ENCODE measurements at places on chromosomes 6 and 20.

DNA sequence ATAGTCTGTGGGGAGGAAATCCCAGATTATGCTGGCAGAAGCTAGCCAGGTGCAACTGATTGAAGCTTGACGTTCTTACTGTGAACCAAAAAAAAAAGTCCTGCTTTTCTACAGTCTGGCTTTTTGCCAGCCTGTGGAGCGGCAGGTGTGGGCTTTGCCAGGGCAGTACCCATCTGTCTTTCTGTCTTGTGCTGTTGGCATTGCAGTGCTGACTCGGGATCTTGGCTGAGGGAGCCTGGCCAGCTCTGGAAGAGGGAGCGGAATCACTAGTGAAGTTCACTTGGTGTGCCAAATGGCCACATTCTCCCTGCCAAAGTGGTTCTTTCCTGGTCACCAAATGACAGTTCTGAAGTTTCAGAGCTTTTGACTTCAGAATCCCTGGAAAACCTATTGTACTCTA is 5.0 kb downstream of the KIF3B start:
- no peak for DNase-seq

DNA sequence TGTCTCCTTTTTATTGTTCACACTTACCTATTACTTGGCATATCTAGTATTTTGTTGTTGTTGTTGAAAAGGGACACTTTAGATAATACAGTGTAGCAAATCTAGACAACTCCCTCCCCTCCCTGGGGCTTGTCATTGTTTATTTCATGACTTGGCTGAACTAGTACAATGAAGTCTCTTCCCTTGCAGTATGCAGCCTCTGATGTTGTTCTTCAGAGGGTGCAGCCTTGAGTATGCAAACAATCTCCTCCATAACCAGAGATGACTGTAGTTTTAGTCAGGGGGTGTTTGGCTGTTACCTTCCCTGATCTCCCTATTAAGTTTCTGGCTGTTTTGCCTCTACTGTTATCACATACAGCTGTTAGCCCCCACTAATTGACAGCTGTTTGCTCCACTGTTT is 315.4 kb upstream of the RUNX2 start:
- no peak for DNase-seq

DNA sequence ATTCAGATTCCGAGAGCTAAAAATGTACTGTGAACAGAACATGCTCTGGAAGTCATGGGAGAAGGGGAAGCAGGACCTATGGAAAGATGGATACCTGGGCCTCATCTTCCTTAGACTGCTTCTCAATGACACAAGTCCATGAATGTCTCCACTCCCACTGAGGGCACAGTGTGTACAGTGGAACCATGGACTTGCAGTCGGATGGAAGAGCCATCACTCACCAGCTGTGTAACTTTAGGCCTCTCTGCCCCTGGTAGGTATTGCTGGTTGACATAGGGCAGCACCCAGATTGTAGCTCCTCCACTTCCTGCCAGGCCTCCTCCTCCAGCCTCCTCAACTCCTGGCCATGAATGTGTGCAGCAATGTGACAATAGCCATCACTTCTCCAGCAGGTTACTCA is 52.5 kb downstream of the MAFB start:
- DNase-seq, result no peak

DNA sequence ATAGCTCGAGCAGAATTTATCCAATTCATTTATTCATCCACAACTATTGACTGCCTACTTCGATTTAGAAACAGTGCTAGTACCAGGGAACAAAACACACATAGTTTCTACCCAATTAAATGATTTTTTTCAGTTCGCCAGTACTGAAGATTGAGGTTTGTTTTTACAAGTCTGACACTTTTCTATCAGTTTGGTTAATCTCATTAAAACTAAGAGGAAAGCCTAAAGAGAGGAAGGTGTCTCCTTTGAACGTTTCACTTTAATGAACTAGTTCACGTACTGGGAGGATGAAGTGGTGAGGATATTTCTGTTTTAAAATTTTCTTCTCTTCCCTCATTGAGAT is 570 bp upstream of the ANKS1A start:
- DNase-seq, result no peak

GRCh38 chr6:29749668-29750067 is 26.4 kb downstream of the HLA-F start:
- DNase-seq, result peak; percentile 17

- DNase-seq, result no peak
These were observed 5.8 kb upstream of the ZSCAN23 start for GRCh38 chr6:28449056-28449455.

GRCh38 chr6:141033101-141033500 is 1099.6 kb upstream of the GJE1 start:
- DNase-seq, result no peak

- DNase-seq, result no peak
These were observed 5.8 kb upstream of the MAP3K5 start for GRCh38 chr6:136798044-136798443.

DNA sequence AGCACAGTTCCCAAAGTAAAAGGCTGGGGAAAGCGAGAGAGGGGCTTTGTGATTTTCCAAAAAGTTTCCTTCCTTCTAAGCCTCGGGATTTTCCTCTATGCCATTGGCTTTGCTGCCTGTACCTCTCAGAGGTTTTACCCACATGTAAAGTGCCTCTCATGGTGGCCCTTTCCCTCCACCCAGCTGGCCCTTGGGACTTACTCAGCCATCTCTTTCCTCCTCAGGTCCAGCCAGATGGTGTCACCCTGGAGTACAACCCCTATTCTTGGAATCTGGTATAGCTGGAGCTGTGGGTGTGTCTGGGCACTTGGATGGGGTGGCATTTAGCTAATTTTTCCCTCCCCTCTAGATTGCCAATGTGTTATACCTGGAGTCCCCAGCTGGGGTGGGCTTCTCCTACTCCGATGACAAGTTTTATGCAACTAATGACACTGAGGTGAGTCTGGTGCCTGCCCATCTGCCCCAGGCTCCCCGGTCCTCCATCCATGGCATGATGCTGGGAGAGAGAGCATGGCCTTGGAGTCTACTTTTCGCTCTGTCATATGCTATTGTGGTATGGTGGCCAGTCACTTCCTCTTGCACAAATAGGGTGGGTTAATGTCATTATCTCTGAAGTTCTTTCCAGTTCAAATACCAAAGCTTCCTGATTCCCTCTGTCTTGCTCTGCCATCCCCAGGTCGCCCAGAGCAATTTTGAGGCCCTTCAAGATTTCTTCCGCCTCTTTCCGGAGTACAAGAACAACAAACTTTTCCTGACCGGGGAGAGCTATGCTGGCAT is 1.1 kb downstream of the CTSA start:
- peak; percentile 29 for DNase-seq

DNA sequence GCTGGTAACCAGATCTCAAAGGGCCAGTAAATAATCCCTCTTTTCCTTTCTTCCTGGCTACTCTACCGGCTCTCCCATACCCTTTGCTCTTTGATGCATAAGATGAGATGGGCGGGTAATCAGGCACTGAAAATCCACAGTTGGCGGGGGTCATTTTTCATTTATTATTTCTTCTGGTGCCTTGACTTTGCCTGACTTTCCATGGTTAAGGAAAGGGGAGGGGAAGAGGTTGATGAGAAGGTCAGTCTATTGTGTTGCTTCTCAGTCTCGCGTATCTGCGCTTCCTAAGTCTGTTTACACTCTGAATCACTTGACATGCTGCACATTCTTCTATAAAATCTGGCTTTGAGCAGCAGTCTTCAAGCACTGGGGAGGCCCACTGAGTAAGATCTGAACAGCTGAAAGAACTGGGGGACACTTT is 121.1 kb upstream of the HDGFL1 start:
- DNase-seq, result no peak

- no peak for DNase-seq
These were observed 21.3 kb upstream of the TMEM14A start for GRCh38 chr6:52649536-52650160.

DNA sequence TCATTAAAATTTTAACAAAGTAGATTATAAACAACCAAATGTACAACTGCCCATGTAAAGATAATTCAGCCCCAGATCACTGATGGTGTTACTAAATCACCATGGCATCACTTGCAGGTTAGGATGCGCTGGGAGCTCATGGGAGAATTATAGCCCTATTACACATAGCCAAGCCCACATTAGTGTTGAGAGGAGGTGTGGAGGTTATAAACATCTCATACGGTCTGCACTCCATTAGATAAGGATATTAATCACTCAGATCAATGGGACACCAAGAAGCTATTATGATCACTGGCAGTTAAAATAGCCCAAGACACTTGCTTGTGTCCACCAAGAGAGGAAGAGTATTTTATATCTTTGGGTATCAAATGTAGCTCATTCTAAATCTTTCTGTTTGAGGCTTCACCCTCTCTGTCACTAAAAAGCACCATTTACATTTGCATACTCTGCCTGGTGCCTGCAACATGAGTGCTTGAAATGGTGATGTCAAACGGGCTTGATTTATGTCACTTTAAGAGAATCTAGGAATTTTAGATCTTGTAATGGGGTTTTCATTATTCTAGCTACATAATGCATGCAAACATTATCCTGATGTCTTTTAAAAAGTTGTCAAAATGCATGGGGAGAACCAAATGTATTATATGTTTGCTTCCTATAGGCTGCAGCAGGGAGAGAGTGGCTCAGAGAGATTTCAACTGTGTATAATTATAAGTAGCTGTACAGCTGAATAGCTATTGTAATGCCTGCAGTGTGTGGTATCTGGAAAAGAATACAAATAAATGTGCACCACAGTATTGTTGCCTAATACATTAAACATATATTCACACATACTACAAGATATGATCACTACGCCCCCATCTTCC is 654.1 kb upstream of the MARCKS start:
- DNase-seq, result no peak

GRCh38 chr6:90362318-90362717 is 65.7 kb upstream of the BACH2 start:
- no peak for DNase-seq

GRCh38 chr20:21615617-21616080 is 89.8 kb upstream of the PAX1 start:
- peak; percentile 25 for DNase-seq

- DNase-seq, result no peak
These were observed 654.0 kb downstream of the COL12A1 start for GRCh38 chr6:74551896-74552295.

DNA sequence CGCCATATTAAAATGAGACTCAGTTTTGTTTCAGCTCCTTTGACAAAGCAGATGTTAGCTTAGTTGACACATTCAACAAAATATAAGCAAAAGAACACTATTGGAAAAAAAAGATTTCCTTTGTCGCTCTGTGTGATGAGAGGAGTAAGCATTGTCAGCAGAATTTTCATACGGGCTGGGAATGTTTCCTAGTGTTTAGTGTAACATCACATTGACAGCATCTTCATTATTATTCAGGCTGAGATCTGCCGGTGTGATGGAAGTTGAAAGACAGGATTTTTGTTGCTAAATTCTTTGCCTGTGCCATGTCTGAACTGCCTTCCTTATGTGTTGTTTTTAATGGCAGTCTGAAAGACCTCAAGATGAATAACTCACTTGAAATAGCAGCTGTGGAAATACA is 49.1 kb downstream of the GRM1 start:
- no peak for DNase-seq

DNA sequence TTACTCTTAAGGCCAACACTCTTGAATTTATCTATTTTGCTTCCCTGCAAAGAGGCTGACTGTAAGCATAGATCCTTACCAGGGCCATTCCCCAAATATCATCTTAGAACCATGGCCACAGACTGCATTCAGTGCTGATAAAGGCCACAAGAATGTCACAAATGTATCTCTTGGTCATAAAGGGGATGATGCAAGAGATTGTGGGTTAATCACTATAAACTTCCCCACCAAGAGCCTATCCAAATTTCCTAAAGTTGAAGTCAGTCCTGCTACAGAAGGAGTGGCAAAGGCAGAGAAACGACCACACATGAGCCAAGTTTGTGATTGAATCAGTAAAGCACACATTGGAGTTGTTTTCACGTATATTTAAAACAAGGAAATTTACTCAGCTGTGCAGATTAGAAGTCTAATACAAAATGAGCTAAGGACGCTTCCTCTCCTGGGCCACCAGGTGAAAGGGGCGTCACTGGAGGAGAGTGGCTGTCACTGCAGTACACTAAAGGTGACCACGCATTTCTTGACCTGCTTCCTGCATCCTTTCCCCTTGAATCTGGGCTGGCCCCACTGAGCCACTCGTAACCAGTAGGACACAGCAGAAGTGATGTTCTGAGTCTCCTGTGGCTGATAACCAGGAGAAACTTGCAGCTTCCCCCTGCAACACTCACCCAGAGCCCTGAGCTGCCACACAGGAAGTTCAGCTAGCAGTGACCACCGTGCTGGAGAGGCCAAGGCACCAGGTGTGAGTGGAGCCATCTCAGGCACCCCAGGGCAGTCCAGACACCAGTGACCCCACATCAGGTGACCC is 181.9 kb downstream of the SYNDIG1 start:
- peak; percentile 60 for DNase-seq

DNA sequence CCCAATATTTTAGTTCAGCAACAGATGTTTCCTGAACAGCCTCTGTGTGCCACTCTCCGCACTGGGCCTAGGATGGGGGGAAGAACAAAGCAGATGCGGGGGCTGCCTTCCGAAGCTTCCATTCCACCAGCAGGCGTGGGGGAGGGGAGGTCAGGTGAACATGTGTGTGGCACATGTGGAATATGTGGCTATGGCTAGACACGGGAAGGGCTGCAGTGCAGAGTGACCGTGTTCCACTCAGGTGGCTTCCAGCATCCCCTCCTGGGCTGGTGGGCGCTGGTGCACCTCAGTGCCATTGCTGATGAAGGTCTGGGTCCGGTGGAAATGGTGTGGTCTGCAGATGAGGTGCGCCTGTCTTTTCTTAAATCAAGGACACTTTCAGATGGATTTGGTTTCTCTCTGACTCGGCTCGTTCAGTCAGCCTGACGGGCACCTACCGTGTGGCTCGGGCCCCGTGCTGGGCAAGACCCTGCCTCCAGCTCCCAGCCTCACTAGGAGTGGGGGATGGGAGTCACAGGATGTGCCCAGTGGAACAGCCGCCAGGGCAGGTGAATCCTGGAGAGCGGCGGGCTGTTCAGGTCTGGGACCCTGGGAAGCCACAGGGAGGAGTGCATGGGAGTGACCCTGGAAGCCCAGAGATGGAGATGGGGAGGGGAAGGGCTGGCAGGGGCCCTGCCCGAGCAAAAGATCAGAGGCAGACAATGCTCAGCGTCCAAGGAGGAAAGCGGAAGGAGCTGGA is 111.0 kb downstream of the SYCP2 start:
- DNase-seq, result no peak

GRCh38 chr20:40697541-40697940 is 8.5 kb upstream of the MAFB start:
- no peak for DNase-seq

GRCh38 chr6:113412589-113413357 is 444.4 kb upstream of the MARCKS start:
- DNase-seq, result no peak

- DNase-seq, result peak; percentile 61
These were observed 6.5 kb upstream of the ZSCAN9 start for GRCh38 chr6:28218312-28219248.

- no peak for DNase-seq
These were observed 173.7 kb downstream of the GRM1 start for GRCh38 chr6:146202570-146202969.

- no peak for DNase-seq
These were observed 133.6 kb upstream of the NOX3 start for GRCh38 chr6:155589190-155589589.

GRCh38 chr6:116087437-116088027 is 13.1 kb upstream of the NT5DC1 start:
- DNase-seq, result no peak

Measured in inflammatory macrophage treated with lipopolysaccharide for 1 hour (primary cell).